COR-L47 (cell line): ENCODE measurements at places on chromosomes 16 and 17.

- DNase-seq, result no peak
Observed at GRCh38 chr17:31385428-31386285, 5.8 kb upstream of the RAB11FIP4 start.

- peak; percentile 7 for DNase-seq
Observed at GRCh38 chr16:54538276-54538675, 251.7 kb upstream of the IRX3 start.

GRCh38 chr17:34658811-34659560 is 79.6 kb downstream of the TMEM132E start:
- DNase-seq, result peak; percentile 24

DNA sequence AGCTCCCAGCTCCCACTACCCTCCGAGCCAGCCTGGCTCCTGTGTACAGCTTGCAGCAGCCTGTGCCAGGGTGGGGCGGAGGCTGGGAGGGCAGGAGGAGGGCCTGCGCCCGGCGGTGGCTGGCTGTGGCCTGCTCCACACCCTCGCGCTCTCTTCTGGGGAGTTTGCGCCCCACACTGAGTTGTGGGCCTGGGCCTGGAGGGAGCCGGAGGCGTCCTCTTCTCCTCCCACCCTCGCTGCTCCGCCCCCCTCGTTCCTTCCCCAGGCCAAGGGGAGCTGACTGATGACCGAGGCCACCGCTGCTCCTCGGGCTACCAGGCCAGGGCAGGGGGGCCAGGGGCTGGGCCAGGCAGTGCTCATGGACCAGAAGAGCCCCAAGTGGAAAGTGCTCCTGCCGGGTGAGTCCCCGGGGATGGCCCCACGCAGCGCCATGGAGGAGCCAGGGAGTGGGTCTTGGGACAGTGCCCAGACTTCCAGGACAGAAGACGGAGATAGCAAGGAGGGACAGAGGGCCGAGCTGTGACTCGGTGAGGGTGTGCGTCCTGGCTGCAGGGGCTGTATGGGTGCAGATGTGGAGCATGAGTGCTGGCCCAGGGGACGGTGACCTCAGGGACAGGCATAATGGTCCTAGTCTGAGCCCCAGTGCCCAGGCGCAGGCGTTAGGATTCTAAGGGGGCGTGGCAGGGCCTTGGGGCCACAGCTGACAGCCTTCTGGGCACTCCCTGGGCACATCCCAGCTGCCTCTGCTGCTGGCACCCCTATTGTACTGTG is 242.1 kb upstream of the GSE1 start:
- no peak for DNase-seq

DNA sequence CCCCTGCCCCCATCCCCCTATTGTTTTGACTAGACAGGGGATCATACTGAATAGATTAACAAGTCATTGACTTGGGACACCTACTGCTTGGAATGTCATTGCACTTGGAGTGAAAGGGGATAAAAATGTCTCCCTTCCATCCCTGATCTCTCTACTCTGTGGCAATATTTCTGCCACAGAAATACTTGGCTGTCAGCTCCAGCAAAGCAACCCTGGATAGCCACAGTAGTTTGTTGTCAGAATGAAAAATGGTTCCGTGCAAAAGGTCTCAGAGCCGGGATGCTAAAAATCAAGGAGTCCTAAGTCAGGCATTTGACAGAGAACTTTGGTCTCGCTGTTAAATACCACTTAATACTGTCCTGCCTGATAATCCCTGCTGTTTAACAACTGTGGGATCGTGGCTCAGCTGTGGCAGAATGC is 722.0 kb upstream of the SOX9 start:
- DNase-seq, result no peak

DNA sequence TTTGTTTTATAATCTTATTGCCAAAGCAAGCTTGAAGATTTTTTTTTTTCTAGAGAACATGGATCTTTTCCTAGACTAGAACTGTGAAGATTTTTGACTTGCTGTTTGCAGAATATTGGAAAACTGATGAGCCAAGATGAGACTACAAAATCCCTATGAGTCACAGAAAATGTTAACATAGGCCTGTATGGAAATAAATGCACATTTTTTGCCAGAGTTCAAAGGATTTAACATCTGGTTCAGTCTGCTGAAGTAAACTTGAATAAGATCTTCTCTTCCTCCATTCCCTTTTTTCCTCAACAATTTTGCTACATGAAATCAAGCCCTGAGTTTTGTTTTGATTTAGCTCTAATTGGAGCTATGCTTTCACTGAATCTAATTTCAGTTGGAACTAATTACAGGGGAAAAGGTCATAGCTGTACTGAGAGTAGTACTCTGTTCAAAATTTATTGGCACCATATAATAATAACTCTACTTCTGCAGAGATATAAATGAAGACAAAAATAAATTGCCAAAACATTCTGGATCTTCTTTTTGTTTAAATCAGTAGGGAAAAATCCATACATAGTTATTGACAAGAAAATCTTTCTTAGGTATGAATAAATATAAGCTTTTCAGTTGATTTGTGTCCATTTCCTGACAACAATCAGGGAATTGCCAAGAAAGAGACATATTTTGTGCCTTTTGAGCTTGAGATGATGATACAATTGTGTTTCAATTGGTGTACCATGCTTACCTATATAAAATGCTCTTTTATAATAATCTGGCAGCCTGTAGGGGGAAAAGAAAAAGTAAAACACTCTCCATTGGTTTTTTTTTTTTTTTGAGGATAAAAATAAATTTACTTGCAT is 387.5 kb upstream of the GOT2 start:
- DNase-seq, result no peak

DNA sequence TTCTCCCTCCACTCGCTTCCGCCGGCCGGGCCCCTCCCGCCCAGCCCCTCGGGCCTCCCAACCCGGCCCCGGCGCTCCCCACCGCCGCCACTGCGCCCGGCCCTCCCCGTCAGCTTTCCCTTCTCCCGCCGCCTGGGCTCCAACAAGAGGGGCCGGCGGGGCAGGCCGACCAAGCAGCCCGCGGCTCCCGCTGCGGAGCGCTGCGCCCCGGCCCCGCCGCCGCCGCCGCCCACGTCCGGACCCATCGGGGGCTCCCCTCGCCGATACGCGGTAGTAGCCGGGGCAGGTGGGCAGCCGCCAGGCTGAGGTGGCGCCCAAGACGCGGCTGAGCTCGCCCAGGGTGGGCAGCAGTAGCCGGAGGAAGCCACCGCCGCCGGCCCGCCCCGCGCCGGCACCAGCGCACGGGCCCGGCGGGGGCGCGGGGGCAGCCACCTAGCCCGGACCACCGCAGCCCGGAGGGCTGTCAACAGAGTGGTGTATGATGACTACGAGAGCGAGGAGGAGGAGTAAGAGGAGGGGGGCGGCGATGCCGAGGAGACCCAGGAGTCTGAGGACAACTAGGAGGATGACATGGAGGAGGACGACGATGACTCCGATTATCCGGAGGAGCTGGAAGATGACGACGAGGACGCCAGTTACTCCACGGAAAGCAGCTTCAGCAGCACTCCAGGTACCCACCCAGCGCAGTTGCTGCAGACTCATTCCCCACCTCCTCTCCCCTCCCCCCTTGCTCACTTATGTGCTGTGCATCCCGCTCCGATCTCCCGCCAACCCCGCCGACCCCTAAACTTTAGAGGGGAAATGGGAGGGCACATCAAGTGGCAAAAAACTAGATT is 498 bp downstream of the LRRC37B start:
- DNase-seq, result no peak

GRCh38 chr17:9271989-9272388 is 250.7 kb downstream of the NTN1 start:
- DNase-seq, result no peak

GRCh38 chr16:11140098-11140375 is 116.0 kb downstream of the SOCS1 start:
- DNase-seq, result no peak

DNA sequence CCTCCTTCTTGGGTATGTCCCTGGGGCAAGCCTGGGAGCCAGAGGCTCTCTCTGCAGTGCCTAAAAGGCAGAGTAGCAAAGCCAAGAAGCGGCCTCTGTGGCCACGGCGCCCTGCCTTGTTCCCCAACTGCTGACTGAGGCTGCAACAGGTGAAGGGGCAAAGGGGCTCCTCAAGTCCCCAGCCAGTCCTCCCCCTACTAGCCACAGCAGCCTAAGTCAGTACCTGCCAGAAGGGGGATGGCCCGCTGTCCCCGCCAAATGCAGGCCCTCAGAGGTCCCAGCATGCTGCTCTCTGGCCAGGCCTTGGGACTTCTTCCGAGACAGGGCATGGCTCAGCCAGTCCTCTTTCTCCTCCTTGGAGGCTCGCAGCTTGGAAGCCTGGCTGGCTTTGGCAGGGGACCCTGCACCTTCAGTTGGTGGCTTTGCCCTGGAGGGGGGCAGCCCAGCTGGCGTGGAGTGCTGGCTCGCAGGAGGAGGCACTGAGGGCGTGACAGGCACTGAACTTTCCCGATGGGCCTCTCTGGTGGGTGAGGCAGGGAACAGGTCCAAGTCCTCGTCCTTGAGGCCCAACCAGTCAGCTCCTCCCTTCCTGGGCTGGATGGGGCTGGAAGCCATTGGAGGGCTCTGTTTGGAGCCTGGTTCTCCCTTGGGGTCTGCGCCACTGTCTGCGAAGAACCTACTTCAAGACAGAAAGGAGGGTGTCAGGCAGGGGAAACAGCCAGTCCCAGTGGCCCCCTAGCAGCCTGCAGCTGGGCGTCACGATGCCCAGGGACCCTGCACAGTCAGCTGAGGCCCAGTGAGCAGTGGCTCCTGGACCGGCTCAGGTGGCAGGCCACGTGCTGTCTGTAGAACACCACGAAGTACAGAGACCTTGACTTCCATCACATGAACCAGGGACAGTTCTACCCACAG is 17.6 kb downstream of the FBF1 start:
- no peak for DNase-seq
